CD4-positive, alpha-beta memory T cell (primary cell): ENCODE measurements at places on chromosomes 11 and 22.

GRCh38 chr22:46563381-46564083 is 26.1 kb upstream of the CELSR1 start:
- DNase-seq = peak; percentile 72

- no peak for DNase-seq
Measured at GRCh38 chr11:3810951-3811350, 2.6 kb downstream of the PGAP2 start.

DNA sequence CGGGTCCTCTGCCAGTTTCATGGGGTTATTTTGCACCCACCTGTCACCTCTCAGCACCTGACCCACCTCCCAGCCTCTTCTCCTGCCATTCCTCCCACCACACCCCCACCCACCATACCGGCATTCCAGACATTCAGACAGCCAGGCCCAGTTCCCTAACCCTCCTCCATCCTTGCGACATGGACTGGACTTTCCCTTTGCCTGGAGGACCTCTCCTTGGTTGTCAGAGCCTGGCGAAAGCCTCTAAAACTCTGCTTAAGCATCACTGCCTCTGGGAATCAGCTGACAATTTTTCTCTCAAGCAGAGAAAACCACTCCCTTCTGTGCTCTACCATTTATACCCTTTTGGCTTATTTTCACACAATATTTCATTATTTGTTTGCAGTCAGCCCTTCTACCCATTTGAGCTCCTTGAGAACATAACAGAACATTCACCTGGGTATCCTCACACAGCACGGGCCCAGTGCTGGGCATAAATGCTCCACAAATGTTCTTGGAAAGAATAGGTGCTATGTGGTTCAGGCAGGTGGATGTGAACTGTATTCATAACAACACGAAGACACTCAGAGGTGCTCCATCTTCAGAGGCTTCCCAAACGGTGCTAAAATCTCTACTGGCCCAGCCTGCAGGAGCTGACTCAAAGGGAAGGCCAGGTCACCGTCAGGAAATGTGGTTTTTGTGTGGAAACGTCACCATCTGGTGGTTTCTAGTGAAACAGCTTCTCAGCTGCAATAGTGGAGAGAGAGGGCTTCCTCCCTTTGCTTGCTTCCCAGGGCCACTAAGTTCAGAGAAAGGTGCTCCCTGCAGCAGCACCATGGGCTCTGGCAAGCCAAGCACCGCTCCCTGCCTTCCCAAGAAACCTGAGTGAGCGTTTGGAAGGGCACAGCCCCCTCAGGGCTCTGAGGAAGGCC is 10.4 kb downstream of the SPATA19 start:
- peak; percentile 4 for DNase-seq

- DNase-seq = no peak
Measured at GRCh38 chr11:83778596-83778995, 492.4 kb upstream of the CCDC90B start.

- DNase-seq = no peak
Measured at GRCh38 chr22:38872831-38873248, 824 bp upstream of the CBX6 start.
